ENCODE measurements at places on chromosomes 5 and 9.

GRCh38 chr9:114237781-114238180 is 82.4 kb downstream of the COL27A1 start:
- DNase-seq: no peak

DNA sequence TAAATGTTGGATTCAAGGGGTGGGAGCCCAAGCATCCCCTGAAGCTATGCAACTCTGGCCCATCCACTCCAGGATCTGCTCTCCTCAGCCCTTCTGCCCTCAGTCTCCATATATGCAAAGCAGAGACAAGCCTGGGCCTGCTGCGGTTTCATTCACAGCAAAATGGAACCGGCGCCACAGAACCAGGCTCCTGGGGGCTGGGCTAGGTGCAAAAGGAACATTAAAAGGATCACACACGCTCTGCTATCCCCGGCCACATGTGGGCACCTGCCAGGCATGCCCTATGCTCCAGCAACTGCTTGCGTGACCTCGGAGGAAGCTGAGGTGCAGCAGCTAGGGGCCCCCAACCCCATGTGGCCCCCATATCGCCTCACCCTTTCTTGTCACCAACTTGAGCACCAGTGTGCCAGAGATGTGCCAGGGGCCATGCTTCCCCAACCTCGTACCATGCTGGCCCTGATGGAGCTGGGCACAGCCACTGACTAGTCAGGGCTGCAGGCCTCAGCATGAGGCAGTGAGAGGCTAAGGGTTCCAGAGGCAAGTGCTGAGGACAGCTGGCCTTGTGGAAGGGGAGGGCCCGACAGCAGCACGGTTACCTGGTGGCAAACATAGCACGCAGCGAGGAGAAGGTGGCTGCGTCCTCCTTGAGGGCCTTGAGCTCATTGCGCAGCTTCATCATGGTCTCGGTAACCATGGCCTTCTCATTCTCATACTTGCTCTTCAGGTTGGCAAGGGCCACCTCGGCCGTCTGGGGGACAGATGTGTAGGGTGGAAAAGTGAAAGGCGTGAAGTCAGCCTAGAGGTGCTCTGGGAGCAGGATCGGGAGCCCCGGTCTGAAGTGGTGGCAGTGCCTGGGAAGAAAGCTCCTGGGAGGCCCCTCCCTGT is 47.2 kb downstream of the BICD2 start:
- no peak for DNase-seq

- no peak for DNase-seq
Observed at GRCh38 chr5:143558048-143558447, 154.6 kb upstream of the NR3C1 start.

- no peak for DNase-seq
Observed at GRCh38 chr5:37214550-37214949, 34.6 kb downstream of the CPLANE1 start.

DNA sequence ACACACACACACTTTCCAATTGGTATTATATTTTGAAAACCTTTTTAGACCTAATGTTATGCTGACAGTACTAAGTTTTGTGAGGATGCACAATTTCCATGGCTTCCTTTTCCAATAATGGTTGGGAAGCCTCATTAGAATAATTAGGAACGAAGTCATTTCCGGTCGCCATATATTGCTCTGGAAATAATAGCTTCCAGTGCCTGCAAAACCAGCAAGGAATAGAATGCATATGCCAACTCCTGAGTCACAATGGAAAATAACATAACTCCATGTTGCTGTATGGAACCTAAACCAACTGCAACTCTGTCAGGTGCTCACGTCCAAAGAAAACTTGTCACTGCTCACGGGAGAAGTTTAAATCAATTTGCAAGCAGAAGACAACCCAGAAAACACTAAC is 222.0 kb downstream of the EBF1 start:
- DNase-seq: no peak

GRCh38 chr5:54302267-54302687 is 8.1 kb downstream of the ARL15 start:
- DNase-seq: no peak

GRCh38 chr5:122694884-122695283 is 80.0 kb upstream of the SNX2 start:
- DNase-seq: no peak

- DNase-seq: no peak
Observed at GRCh38 chr9:132842124-132843044, 35.7 kb downstream of the AK8 start.

GRCh38 chr5:102747386-102748166 is 7.5 kb upstream of the PAM start:
- no peak for DNase-seq

DNA sequence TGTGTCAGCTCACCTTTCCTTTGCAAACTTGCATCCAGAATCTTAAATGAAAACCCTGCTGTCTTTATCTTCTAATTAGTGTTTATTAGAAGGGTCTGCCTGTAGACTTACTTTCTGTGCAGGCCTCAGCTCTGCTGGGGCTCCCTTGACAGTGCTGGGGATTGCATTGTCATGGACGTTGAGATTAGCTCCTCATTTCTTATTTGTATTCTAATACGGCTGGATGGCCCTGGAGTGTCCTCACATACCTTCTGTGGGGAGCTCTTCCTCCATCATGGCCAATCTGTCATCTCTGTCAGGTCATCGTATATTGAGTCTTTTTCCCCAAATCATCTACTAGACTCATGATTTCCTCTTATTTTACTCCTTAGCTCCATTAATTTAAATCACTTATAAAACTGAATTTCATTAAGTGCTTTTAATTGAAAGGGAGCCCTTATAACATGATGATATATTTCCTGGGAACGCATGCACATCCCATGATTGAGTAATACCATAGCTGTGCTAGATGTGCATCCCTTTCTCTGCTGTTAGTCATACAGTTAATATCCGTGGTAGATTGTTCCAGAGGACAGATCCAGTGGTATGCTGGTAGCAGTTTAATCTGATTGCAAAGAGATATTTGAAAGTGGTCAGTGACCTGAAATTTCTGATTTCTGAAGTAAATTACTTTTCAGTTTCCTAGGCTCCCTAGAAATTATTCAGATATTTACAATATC is 61.6 kb downstream of the ICE1 start:
- DNase-seq: no peak
